ENCODE measurements at places on chromosomes 3 and 15. TPM values are rescaled to one million over a fixed set of nuclear protein-coding genes. Genes with fewer than 3 reads are reported as not detected.

The TMEM45A gene
- 55.5 TPM for total RNA-seq

DNA sequence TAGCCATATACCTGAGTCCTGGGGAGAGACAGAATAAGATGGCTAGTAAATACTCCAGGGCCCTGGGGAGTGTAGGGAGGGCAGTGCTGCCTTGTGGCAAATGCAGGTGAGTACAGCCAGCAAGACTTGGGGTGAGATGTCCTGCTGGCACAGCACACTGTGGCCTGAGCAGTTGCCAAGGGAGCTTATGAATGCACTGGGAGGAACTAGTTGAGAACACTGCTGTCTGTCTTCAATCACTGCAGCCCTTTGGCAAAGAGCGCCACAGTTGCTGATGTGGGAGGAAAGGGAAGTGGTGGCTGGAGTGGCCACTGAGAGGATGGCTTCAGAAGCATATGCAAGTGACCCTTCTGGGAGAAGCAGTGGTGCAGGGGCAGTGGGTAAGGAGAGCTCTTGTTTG lies 264.6 kb downstream of the RORA start:
- H3K36me3 ChIP-seq: no peaks in the 10 kb centered on the region
- H3K27me3 ChIP-seq: no peaks in the 10 kb centered on the region
- no peak overlapping the region for H3K4me3 ChIP-seq
- no peaks in the 10 kb centered on the region for H3K4me1 ChIP-seq
- H3K27ac ChIP-seq: no peak overlapping the region

GRCh38 chr3:70096376-70097066 lies 97.0 kb downstream of the SAMMSON start:
- no peak overlapping the region for H3K27ac ChIP-seq
- no peak for DNase-seq
- no peaks in the 10 kb centered on the region for H3K27me3 ChIP-seq
- no peak overlapping the region for H3K4me3 ChIP-seq
- H3K4me1 ChIP-seq: no peaks in the 10 kb centered on the region

GRCh38 chr3:52771334-52771681 lies 568 bp upstream of the NEK4 start:
- no peak for DNase-seq
- no peaks in the 10 kb centered on the region for H3K36me3 ChIP-seq
- peak overlapping the region; percentile 64 for H3K4me3 ChIP-seq

GRCh38 chr3:64945171-64945729 lies 257.4 kb upstream of the ADAMTS9 start:
- H3K4me1 ChIP-seq: no peaks in the 10 kb centered on the region
- H3K27ac ChIP-seq: no peak overlapping the region
- H3K27me3 ChIP-seq: no peaks in the 10 kb centered on the region

The ARGFX gene
- not detected for total RNA-seq

- H3K36me3 ChIP-seq: no peaks in the 10 kb centered on the region
- H3K27ac ChIP-seq: no peak overlapping the region
- H3K27me3 ChIP-seq: no peaks in the 10 kb centered on the region
- DNase-seq: no peak
- H3K4me1 ChIP-seq: no peaks in the 10 kb centered on the region
Measured at GRCh38 chr15:70447928-70448698, 315.2 kb downstream of the UACA start.

The RLBP1 gene
- total RNA-seq: not detected

DNA sequence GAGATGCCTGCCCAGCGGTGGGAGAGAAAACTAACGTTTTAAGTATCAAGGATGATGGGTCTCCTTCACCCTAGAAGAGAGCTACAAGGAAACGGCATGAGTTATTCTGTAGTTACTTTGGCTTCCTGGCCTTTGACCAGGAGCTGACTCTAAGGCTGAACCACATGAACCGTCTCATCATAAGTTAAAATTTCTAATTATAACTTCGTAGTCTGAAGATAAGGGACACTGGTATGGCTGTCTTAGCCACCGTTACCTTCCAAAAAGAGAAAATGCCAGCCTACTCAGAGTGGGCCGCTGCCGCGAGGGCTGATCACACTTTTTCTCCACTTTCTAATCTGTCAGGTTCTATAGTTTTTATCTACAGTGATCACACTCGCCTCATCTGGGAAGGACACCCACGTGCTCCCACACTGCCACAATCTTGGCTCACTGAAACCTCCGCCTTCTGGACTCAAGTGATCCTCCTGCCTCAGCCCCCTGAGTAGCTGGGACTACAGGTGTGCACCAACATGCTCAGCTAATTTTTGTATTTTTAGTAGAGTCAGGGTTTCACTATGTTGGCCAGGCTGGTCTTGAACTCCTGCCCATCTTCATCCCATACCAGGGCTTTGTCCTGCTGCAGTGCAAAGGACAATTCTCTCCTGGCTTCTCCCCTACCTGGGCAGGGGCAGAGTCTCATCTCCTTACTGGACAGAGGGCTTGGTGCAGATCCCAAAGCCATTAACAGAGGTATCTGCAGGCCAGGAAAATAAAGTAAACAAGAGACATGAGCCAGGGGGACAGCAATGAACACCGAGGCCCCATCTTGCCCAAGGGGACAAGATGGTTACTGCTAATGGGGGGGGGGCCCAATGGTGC lies 73.4 kb downstream of the RFTN1 start:
- H3K27me3 ChIP-seq: no peaks in the 10 kb centered on the region
- H3K4me3 ChIP-seq: no peak overlapping the region

The NCKIPSD gene
- 22.5 TPM for total RNA-seq

The MORC1 gene
- not detected for total RNA-seq

DNA sequence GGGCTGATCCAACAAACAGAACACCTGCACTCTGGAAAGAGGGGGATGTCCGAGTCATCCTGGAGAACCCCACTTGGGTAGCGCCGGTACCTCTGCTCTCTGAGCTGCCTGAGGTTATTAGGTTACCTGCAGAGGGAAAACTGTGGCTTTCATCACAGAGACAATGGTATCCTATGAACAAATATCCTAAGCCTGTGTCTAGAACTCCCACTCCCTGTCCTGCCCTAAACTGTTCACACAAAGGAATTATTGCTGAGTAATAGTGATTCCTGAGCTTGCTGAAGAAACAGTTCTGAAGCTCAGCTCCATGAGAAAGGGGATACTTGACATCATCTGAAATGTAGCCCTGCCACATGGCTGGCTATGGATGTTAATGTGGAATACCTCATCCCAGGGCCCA lies 31.9 kb upstream of the WNT5A start:
- no peaks in the 10 kb centered on the region for H3K4me1 ChIP-seq
- no peaks in the 10 kb centered on the region for H3K27me3 ChIP-seq
- H3K36me3 ChIP-seq: no peaks in the 10 kb centered on the region
- DNase-seq: no peak
- H3K27ac ChIP-seq: no peak overlapping the region

DNA sequence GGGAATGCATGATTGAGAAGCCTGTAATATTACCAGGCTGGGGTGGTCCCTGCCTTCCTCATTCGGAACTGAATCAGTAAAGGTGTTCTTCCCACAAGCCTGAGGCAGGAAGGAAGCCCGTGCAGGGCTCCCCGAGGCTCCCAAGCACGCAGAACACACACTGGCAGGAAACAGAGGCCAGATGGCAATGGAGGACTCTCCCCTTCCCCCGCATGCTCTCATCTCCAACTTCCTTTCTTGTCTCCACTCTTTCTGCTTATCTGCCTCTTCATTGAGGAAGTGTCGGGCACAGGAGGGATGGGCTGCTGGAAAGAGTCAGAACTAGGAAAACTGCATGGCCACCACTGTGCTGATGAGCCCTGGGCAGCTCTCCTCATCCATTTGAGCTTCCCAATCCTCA lies 123.5 kb downstream of the NUP210 start:
- no peaks in the 10 kb centered on the region for H3K4me1 ChIP-seq
- H3K4me3 ChIP-seq: no peak overlapping the region
- H3K27me3 ChIP-seq: no peaks in the 10 kb centered on the region
- H3K27ac ChIP-seq: no peak overlapping the region
- DNase-seq: no peak

- H3K27ac ChIP-seq: no peak overlapping the region
- H3K36me3 ChIP-seq: no peaks in the 10 kb centered on the region
- no peaks in the 10 kb centered on the region for H3K27me3 ChIP-seq
- no peak overlapping the region for H3K4me3 ChIP-seq
- no peak for DNase-seq
Measured at GRCh38 chr15:69719527-69720240, 267.1 kb downstream of the RPLP1 start.

GRCh38 chr3:102979682-102980354 lies 545.0 kb downstream of the ZPLD1 start:
- no peak overlapping the region for H3K4me3 ChIP-seq
- no peak overlapping the region for H3K27ac ChIP-seq
- H3K27me3 ChIP-seq: no peaks in the 10 kb centered on the region

The ATP8B4 gene
- total RNA-seq: 6.2 TPM

The MOBP gene
- not detected for total RNA-seq

DNA sequence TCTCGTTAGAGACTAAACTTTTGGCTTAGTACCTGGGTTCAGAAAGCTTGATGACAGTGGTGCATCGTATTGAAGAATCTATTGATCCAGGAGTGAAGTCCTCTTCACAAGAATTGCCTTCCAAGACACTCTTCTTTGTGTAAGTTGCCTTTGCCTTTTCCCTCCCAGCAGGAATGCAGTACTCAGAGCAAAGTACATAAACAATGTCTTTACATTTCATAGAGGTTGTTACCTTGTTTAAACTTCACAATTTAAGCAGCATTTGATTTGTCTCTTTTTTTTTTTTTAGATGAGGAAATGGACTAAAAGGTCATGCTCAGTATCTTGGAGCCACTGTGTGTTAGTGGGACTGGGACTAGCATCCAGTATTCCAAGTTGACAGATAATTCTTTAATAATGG lies 9.9 kb downstream of the RAB7A start:
- H3K4me1 ChIP-seq: peaks cover 3% of the 10 kb centered on the region
- no peaks in the 10 kb centered on the region for H3K27me3 ChIP-seq
- no peaks in the 10 kb centered on the region for H3K36me3 ChIP-seq
- H3K4me3 ChIP-seq: no peak overlapping the region
- no peak for DNase-seq
- no peak overlapping the region for H3K27ac ChIP-seq

DNA sequence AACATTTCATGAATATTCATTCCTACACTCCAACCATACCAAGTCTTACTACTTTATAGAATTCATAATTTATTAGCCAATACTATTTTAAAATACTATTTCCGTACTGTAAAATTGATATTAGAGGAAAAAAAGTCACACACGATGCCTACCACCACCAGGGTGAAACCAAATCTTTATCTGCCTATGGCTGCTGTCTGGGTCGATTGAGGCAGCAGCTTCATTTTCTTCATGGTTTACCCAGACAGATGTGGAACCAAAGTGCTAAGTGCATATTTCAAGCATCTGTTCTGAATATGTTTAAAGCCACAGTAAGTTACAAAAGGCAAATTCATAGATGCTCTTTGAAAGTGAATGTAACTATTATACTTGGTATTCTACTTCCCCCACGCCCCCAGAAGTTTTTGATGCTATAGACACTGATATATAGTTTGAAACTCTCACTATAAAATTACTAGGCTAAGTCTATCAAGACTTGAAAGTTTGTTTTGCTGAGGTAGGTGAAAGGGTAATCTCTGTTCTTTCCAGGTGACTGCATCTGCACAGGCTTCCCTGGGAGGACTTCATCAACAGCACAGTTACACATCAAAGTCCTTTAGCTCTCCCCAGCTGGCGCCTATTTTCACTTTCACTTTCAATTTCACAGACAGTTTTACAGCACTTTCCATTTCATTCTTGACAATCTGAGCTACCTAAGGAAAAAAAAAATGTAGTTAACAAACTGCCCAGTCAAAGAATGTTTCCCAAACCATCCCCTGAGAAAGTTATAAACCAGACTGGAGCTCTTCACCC lies 113.9 kb downstream of the POLQ start:
- H3K36me3 ChIP-seq: no peaks in the 10 kb centered on the region
- DNase-seq: no peak

GRCh38 chr3:128969993-128970739 lies 23.7 kb downstream of the CFAP92 start:
- H3K4me3 ChIP-seq: no peak overlapping the region
- no peaks in the 10 kb centered on the region for H3K36me3 ChIP-seq
- DNase-seq: no peak
- H3K4me1 ChIP-seq: no peaks in the 10 kb centered on the region
- H3K27ac ChIP-seq: no peak overlapping the region

The CELSR3 gene
- 0.50 TPM for total RNA-seq

Data from right lobe of liver (tissue), 6 donors.